ENCODE measurements at places on chromosomes 3 and 15. TPM values are rescaled to one million over a fixed set of nuclear protein-coding genes. Genes with fewer than 3 reads are reported as not detected.

The UBL7 gene
- total RNA-seq = 16.5 TPM

The PLS1 gene
- 1.5 TPM for total RNA-seq

The ECE2 gene
- 2.7 TPM for total RNA-seq

The CTXN2 gene
- total RNA-seq = 0.25 TPM

The CPNE4 gene
- 7.9 TPM for total RNA-seq

The CNTN3 gene
- total RNA-seq = 28.3 TPM

The HYAL3 gene
- 4.9 TPM for total RNA-seq

The CLRN1 gene
- total RNA-seq = not detected

Data from temporal lobe (tissue), 4 donors.